ENCODE measurements at places on chromosomes 5 and 9.

DNA sequence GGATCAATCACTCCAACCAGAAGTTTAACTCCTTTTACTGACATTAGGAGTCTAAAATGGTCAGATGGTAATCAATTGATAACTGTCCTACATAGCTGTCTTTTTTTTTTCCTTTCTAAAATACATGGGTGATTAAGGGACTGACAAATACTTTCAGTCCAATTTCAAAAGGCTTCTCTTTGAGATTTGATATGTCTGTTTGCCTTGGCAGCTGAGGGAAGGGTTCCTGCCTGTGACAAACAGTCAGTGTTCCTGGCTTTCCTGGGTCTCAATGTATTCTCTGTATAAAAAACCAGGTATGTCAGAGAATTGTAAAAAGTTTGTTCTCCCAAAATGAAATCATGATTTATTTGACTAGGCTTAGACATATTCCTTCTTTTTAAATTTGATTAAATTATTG lies 84.5 kb downstream of the MEGF10 start:
- no peak for DNase-seq

GRCh38 chr9:104783588-104783987 lies 19.7 kb downstream of the NIPSNAP3B start:
- no peak for DNase-seq

DNA sequence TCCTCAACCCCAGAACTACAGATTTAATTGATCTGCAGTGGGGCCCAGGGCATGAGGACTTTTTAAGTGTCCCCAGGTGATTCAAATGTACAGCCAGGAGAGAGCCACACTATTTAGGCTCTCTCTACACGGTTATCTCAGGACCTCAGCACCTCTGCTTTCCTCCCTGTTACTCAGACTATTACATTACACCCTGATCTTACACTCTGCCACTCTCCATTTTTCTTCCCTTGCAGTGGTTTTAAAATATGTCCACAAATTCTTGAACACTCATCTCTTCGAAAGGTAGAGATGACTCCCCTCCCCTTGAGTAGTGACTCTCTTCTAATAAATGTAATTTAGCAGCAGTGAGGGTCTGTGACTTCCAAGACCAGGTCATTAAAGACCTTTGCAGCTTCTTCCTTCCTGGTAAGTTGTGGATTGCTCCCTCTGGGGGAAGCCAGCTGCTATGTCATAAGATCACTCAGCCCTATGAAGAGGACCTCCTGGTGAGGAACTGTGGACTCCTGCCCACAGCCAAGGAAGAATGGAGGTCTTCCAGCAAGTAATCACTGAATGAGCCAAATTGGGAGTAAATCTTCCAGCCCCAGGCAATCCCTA lies 87.5 kb upstream of the SSBP2 start:
- peak; percentile 49 for DNase-seq

GRCh38 chr5:122350496-122350895 lies 38.5 kb downstream of the SNCAIP start:
- no peak for DNase-seq

DNA sequence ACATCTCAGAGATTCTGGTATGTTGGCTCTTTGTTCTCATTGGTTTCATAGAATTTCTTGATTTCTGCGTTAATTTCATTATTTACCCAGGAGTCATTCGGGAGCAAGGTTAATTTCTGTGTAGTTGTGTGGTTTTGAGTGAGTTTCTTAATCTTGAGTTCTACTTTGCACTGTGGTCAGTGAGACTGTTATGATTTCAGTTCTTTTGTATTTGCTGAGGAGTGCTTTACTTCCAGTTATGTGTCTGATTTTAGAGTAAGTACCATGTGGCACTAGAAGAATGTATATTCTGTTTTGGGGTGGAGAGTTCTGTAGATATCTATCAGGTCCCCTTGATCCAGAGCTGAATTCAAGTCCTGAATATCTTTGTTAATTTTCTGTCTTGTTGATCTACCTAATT lies 12.2 kb downstream of the RANBP17 start:
- DNase-seq, result no peak

DNA sequence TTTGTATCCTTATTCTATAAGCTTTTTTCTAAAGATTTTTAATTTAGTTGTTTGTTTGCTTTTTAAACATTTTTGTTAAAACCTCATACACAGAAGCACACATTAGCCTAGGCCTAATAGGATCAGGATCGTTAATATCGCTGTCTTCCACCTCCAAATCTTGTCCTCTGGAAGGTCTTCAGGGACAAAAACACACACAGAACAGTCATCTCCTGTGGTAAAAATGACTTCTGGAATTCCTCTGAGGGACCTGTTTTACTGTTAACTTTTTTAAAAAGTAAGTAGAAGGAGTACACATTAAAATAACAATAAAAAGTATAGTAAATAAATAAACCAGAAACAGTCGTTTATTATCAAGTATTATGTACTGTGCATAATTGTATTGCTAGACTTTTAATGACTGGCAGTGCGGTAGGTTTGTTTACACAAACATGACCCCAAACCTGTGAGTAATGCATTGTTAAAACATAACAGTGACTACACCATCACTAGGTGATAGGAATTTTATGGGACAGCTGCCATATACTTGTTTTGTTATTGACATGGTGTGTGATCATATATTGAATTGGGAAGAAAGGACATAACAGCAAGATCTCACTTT lies 109.6 kb downstream of the ZCCHC7 start:
- no peak for DNase-seq

- DNase-seq, result no peak
Measured at GRCh38 chr9:131968632-131969031, 111.0 kb downstream of the MED27 start.

GRCh38 chr5:137621861-137622823 lies 113.7 kb downstream of the KLHL3 start:
- DNase-seq, result no peak

GRCh38 chr5:180526269-180526668 lies 32.1 kb downstream of the CNOT6 start:
- no peak for DNase-seq

DNA sequence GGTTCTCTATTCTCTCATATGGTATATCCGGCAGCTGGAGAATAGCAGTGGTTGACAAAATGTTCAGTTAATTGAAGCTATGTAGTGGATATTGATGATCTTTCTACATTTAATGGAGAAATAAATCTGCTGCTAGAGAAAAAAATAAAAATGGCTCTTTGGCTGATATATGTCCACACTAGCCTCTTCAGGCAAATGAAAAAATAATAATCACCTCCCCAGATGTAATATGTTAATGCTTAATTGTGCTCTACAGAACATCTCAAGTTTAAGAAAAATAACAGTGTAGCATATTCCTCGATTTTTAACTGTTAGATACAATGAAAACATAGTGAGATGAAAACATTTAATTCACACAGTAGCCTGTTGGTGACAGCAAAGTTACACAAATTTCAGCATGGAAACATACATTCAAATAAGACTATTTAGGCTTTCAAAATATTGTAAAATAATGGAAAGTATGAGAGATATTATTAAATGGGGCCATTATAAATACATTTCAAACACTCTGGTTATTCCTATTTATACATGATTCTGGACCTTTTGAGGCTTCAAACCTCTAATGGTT lies 543.0 kb downstream of the MAT2B start:
- no peak for DNase-seq

GRCh38 chr5:139588962-139589361 lies 27.8 kb downstream of the UBE2D2 start:
- DNase-seq, result no peak

DNA sequence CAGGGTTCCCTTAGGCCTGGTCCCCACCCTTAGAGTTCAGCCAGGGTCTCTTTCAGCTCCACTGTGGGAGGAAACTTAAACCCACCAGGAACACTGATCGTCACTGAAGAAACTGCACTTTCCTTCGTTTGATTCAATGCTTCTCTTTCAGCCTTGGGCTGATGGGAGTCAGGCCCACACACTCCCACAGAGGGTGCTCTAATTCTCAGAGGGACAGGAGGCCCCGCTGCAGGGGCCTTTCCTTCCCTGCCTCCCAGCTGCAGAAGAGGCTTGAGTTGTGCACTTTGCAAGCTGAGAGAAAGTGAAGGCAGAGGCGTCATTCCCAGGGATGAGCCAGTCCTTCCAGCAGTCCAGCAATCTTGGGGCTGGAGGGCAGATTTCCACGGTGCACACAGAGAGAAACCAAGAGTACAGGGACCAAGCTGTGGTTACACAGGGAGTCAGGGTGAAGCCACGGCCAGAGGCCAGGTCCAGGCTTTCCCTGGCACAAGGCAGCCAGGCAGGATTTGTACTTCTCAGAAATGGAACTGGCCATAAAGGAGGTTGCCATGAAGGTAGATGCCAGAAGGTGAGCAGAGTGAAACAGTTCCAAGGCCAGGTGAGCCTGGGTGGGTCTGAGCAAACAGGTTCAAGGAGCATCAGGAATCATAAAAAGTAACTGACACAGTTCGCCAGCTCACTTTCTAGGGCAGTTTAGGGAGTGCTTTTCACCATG lies 10.4 kb upstream of the GLIPR2 start:
- DNase-seq, result no peak

DNA sequence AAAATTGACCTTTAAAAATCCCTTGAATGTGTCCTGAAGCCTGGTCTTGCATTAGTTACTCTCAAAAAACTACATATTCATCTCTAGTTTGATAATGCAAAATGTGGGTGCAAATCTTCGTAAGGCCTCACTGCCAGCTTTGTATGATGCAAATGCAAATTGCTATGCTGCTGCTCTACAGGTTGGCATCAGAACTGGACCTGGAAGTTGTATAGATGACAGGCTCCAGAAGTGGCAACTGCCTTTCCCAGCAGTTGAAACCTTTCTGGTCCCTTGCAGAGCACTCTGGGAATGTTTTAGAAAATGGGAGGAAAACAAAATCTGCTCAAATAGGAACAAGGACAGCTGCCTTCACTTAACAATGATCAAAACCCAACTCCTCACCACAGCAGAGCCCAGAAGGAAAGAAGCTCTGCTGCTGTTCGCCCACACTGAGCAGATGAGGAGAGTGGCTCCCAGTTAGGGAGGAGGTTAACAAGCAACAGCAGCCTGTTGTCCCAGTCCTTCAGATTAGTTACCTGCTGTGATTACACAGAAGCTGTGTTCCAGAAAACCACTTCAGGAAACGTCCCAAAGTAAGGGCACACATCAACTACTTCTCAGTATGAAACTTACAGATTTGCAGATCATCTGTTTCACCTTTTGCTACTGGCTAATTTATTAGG lies 93.5 kb downstream of the PLPP1 start:
- DNase-seq, result no peak

DNA sequence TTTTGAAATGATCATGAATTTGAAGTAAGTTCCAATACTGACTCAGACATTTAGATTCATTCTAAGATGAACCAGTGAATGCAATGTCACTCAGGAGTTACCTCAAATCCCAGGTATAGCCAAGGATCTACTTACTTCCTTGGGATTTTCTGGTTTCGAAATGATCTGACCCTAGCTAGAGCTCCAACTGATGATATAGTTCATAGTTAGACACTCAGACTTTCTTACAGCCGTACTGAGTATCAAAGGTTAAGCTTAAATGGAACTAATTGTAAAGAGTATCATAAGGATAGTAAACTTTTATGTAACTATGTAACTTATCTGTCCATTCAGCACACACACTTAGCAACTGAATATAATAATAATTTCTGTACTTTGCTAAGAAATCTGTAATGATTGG lies 84.0 kb upstream of the FSD1L start:
- no peak for DNase-seq

- no peak for DNase-seq
Measured at GRCh38 chr9:129384491-129385210, 206.6 kb upstream of the IER5L start.

DNA sequence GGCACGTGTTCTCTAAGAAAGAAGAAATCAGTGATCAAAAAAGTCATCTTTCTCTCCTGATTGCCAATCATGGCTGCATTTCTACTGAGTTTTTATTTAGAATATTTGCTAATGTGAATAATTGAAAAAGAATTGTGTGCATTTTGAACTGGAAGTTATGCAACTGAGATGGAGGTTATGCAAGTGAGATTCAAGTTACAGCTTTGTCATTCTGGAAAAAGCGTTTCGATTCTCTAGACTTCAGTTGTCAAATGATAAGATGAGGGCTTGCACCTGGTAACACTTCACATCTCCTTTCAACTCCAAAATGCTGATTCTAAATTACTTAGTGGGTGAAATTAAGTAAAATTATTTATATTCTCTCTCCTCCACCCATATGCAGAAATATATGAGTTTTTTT lies 36.4 kb downstream of the C6 start:
- DNase-seq, result no peak

DNA sequence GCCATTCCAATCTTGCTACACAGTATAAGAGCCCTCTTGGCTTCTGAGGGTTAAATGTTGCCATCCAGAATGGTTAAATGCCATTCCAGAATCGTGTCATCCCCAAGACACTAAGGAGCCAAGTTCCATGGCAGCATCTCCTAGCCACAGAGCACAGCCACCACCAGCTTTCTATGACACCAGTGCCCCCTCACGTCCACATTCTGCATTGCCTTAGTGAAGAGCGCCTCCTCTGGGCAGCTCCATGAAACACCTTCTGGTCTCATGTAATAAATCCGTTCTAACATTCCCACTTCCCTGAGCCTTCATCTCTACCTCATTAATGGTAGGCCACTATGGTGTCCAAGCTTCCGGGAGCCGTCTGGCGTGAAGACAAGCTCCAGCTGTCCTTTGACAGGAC lies 12.4 kb downstream of the CBY3 start:
- peak; percentile 56 for DNase-seq

DNA sequence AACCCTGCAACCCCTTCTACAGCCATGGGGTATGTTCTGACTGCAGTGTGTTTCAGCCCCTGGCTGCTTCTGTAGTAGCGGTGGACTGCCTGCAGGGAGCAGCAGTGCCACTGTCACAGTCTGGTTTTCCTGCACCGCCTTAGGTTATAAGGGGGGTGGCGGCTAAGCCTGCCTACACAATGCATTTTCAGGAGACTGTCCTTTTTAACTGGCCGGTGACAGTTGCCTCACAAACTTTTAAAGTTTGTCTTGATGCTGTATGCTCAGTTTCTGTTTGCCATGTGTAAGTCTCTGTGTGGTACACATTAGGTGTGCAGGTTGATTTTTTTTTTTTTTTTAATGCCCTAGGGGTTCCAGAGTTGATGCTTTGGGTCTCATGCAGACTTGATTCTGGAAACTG lies 53.0 kb downstream of the NUP214 start:
- DNase-seq, result peak; percentile 81

DNA sequence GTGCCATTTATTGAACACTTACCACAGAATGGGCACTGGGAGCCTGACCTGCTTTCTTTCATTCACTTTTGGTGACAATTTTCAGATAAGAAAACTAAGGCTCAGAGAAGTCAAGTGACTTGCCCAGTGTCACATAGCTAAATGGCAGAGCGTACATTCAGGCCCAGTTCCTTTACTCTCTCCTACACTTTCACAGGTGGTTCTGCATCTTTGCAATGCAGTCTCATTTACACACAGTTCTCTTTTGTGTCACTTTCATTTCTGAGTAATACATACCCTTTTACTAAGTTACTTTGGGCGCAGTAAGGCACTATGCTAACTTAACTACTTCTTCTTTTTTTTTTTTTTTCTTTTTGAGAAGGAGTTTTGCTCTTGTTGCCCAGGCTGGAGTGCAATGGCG lies 8.3 kb downstream of the NFIL3 start:
- no peak for DNase-seq

GRCh38 chr9:37990404-37991015 lies 78.5 kb downstream of the SHB start:
- DNase-seq, result no peak

- DNase-seq, result no peak
Measured at GRCh38 chr5:16983022-16983639, 47.0 kb upstream of the MYO10 start.

Data from CD4-positive, alpha-beta T cell treated with Interleukin-1 beta for 1 hour (primary cell).